ENCODE measurements at places on chromosomes 16 and 17. TPM values are rescaled to one million over a fixed set of nuclear protein-coding genes. Genes with fewer than 3 reads are reported as not detected.

SLC25A10 gene
- total RNA-seq = 8.9 TPM

UBTF gene
- total RNA-seq = 55.3 TPM

MYH8 gene
- total RNA-seq = not detected

MON1B gene
- total RNA-seq = 16.9 TPM

C17orf113 gene
- total RNA-seq = 0.26 TPM

All from articular chondrocyte of knee joint (primary cell).